NCI-H2107 (cell line): ENCODE measurements at places on chromosomes 3 and 15.

DNA sequence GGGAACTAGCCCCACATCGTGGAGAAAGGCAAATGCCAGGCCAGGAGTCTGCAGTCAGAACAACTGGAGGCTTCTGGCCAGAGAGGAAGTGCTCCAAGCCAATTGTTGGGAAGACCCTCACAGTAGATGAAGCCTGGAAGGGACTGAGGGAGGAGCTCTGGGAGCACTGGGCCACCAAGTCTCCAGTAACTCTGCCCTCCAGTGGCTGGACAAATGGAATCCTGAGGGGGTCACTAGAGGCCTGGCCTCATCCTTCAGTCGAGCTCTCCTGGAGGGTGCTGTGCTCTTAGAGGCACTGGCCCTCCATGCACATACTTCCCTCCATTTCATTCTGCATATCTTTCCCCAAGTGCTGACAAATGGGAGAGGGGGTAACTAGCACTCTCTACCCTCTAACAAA lies 103.0 kb downstream of the MYLK start:
- no peak for DNase-seq

DNA sequence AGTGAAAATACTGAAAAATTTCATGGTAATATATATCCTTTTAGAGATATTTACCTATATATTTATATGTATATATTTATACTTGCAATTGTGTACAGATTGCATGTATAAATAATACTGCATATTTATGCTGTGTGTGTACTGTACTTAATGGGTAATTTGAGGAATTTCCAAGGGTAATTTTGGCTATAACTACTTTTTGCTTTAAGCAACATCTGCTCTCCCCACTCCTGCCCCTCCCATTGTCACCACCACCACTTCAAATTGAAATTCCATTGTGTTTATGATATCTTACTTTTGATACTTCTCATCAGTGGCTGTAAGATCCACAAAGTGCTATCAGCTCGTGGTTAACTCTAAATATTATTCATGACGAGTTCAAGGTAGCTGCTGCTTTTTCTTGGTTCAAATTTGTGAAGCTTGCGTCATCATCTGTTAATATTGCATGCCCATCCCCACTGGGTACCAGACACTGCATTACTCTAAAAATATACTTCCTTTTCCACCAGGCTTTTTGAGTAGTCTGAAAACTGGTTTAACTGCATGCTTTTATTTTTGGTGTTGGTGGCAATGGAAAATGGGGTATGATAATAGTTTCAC lies 91.7 kb upstream of the MITF start:
- no peak for DNase-seq

GRCh38 chr3:53650424-53650823 lies 156.0 kb downstream of the CACNA1D start:
- DNase-seq, result no peak

DNA sequence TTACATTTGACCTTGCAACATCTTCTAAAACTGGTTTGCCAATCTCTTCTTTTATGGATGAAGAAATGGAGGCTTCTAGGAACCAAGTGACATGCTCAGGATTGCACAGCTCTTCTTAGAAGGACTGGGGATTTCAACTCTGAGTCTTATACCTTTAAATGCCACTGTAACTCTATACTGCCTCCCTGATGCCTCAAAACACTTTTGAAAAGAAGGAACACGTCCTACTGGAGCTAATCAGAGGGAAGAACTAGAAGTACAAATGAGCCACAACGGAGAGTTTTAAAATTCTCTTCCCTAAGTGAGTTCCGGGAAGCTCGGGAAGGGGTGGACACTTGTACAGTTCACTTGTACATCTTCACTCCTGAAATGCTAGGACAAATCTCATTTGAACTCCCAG lies 949 bp upstream of the MITF start:
- no peak for DNase-seq

DNA sequence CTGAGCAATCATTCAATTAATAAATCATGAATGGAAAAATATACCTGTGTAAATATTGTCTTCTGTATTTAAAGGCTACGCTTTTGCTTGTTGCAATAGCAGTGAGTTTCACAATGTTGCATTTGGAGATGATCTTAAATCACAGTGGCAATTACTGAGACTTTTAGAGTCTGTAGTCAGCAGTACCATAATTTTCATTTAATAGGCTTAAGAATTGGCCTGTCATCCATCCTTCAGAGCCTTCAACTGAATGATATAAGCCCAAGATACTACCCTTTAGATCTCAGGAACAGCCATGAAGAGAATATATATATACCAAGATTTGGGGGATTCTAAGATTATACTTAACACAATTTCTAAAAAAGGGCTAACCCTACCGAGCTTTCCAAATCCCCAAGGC lies 458.1 kb downstream of the GBE1 start:
- no peak for DNase-seq

- DNase-seq, result no peak
Observed at GRCh38 chr15:73398861-73399260, 30.1 kb upstream of the HCN4 start.
